ENCODE measurements at places on chromosomes 7 and 10. TPM values are rescaled to one million over a fixed set of nuclear protein-coding genes. Genes with fewer than 3 reads are reported as not detected.

DNA sequence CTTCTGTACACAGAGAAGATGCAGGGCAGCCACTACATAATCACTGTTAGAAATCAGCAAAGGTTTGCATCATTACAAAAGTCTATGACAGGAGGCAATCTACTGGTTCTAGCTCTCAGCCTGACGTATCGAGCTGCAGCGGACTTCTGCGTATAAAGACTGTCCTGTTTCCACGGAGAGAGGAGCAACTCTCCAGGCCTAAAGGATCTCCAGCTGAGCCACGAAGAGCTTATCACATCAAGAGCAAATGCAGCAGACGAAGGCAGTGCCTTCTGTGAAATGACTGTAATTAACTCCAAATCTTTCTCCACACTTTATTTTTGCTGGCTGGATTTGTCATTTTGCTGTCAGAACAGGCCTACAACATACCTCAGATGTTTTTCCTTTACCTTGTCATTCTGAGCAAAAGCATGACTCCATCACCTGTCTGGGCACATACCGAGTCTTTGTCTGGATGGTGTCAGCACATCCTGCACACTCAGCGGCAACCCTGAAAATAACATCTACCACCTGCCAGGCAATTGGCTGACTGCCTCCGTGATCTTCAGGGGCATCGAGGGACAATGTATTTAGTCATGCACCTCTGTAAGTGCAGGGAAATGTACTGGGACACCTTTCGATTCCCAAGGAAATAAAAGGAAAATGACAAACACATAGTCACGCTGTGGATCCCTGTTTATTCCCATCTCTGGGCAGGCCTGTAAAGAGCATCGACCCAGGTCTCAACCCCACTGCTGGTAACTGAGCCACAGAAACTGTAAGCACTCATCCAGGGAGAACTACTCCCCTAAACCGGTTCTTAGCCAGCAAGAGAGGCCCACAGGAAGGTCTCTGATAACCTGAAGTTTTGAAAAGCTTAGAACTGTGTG lies 26.3 kb upstream of the SH3PXD2A start:
- no peak for DNase-seq
- H3K27ac ChIP-seq = no peak overlapping the region
- H3K4me1 ChIP-seq = no peaks in the 10 kb centered on the region
- H3K27me3 ChIP-seq = no peaks in the 10 kb centered on the region
- H3K36me3 ChIP-seq = peaks cover 9% of the 10 kb centered on the region

TSPAN13 gene
- total RNA-seq = 112 TPM

H2BK1 gene
- not detected for total RNA-seq

SPDYE8 gene
- total RNA-seq = 0.22 TPM

DNA sequence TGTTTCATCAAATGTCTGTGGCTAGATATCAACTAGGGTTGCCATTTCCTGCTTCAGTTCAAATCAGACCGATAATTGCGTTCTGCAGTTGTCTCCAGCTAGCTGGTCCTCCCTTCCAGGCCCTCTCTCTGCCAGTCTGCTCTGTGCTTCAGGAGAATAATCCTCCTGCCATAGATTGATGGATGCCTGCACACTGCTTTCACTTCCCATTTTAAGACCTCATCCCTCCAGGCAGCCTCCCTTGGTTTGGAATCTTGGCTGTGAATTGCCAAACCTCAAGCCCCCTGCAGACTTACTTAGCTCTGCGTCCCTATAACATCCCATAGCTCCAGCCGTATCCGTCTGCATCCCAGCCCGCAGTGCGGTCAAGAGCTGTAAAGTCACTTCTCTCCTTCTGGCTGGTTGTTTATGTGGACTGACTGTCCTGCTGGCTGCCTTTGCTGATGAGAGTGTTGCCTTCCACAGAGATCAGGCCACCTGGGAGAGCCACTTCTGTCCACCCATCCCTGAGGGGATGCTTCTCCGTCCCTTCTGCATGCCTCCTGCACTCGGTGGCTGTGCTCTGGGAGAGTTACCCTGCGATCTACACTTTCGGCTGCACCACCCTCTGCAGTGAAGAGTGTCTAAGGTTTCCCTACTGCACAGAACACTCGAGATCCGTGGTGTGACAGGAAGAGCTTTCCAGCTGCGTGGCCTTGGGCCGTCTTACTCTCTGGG lies 22.4 kb upstream of the KLF6 start:
- peaks cover 61% of the 10 kb centered on the region for H3K4me1 ChIP-seq
- H3K27me3 ChIP-seq = no peaks in the 10 kb centered on the region
- no peaks in the 10 kb centered on the region for H3K36me3 ChIP-seq
- H3K4me3 ChIP-seq = no peak overlapping the region
- DNase-seq = no peak

- H3K4me1 ChIP-seq = peaks cover 3% of the 10 kb centered on the region
- no peaks in the 10 kb centered on the region for H3K27me3 ChIP-seq
Measured at GRCh38 chr7:128814499-128814898, 15.7 kb upstream of the FLNC start.

GRCh38 chr7:29564496-29565223 lies 1.0 kb downstream of the PRR15 start:
- H3K27me3 ChIP-seq = peaks cover 9% of the 10 kb centered on the region
- H3K36me3 ChIP-seq = peaks cover 7% of the 10 kb centered on the region
- peaks cover 24% of the 10 kb centered on the region for H3K4me1 ChIP-seq
- H3K27ac ChIP-seq = peak overlapping the region; percentile 95
- DNase-seq = peak; percentile 41
- H3K4me3 ChIP-seq = peak overlapping the region; percentile 98

GJD4 gene
- total RNA-seq = 0.24 TPM

- H3K36me3 ChIP-seq = peaks cover 53% of the 10 kb centered on the region
- H3K27me3 ChIP-seq = no peaks in the 10 kb centered on the region
- H3K27ac ChIP-seq = peak overlapping the region; percentile 14
- no peak for DNase-seq
- H3K4me3 ChIP-seq = no peak overlapping the region
Measured at GRCh38 chr7:135160858-135161653, 9.5 kb downstream of the CYREN start.

GRCh38 chr7:69654381-69654780 lies 56.1 kb downstream of the AUTS2 start:
- DNase-seq = no peak
- H3K36me3 ChIP-seq = no peaks in the 10 kb centered on the region
- peaks cover 42% of the 10 kb centered on the region for H3K4me1 ChIP-seq
- H3K4me3 ChIP-seq = no peak overlapping the region
- no peaks in the 10 kb centered on the region for H3K27me3 ChIP-seq
- H3K27ac ChIP-seq = no peak overlapping the region

SCART1 gene
- total RNA-seq = 1.7 TPM

- H3K27me3 ChIP-seq = no peaks in the 10 kb centered on the region
- no peak for DNase-seq
- H3K4me3 ChIP-seq = no peak overlapping the region
Measured at GRCh38 chr7:148031019-148031418, 559.5 kb upstream of the C7orf33 start.

GRCh38 chr7:327991-328702 lies 38.2 kb downstream of the FOXL3 start:
- H3K27me3 ChIP-seq = peaks cover 8% of the 10 kb centered on the region
- H3K36me3 ChIP-seq = no peaks in the 10 kb centered on the region
- DNase-seq = no peak

CPED1 gene
- total RNA-seq = 1.1 TPM

- no peak overlapping the region for H3K4me3 ChIP-seq
- DNase-seq = no peak
- H3K36me3 ChIP-seq = no peaks in the 10 kb centered on the region
- no peak overlapping the region for H3K27ac ChIP-seq
Measured at GRCh38 chr7:108875139-108875538, 305.5 kb downstream of the DNAJB9 start.

- H3K27ac ChIP-seq = no peak overlapping the region
- no peaks in the 10 kb centered on the region for H3K36me3 ChIP-seq
Measured at GRCh38 chr7:30460246-30460633, 18.3 kb downstream of the NOD1 start.

- peaks cover 1% of the 10 kb centered on the region for H3K36me3 ChIP-seq
- H3K27ac ChIP-seq = no peak overlapping the region
- H3K27me3 ChIP-seq = peaks cover 10% of the 10 kb centered on the region
Measured at GRCh38 chr7:90459888-90460287, 9.6 kb upstream of the PTTG1IP2 start.

- H3K4me1 ChIP-seq = peaks cover 1% of the 10 kb centered on the region
- no peak for DNase-seq
- no peaks in the 10 kb centered on the region for H3K36me3 ChIP-seq
- H3K4me3 ChIP-seq = no peak overlapping the region
Measured at GRCh38 chr7:117350027-117350426, 27.2 kb upstream of the WNT2 start.

DNA sequence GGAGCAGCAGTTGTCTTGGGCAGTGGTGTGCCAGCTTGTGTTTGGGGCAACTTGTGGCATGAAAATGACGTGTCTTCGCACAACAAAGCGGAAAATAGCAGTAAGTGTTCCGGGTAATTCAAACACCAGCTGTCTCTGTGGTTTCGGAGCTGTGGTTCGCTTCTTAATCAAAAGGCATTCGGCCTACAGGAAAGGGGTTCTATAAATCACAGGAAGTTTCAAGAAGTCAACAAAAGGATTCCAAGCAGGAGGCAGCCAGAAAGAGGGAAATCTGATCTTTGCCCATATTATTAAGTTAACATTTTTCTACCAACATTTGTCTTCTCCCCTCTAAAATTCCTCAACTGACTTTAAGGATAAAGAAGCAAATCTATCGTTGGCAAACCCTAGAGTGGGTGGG lies 353.4 kb downstream of the FGFR2 start:
- peaks cover 25% of the 10 kb centered on the region for H3K4me1 ChIP-seq
- H3K36me3 ChIP-seq = no peaks in the 10 kb centered on the region
- DNase-seq = no peak
- H3K4me3 ChIP-seq = no peak overlapping the region
- no peaks in the 10 kb centered on the region for H3K27me3 ChIP-seq

DNA sequence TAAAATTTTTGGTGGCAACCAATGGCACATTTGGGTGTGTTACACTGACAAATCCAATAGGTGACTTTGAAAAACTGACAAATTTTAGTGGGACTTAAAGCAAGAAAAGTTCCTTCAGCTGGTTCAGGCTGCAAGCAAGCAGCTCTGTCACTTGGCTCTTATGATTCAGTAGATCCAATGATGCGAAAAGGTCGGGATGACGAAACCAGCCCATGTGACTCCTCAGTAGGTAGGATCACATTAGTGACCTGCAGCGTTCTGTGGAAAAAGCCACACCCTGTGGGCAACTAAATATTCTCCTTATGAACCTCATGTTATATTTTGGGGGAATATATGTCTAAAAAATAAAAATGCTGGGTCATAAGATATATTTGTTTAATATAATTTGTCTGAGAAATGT lies 13.3 kb upstream of the TSGA13 start:
- peaks cover 3% of the 10 kb centered on the region for H3K27me3 ChIP-seq
- no peak overlapping the region for H3K4me3 ChIP-seq
- no peaks in the 10 kb centered on the region for H3K36me3 ChIP-seq
- H3K27ac ChIP-seq = no peak overlapping the region
- no peak for DNase-seq

DNA sequence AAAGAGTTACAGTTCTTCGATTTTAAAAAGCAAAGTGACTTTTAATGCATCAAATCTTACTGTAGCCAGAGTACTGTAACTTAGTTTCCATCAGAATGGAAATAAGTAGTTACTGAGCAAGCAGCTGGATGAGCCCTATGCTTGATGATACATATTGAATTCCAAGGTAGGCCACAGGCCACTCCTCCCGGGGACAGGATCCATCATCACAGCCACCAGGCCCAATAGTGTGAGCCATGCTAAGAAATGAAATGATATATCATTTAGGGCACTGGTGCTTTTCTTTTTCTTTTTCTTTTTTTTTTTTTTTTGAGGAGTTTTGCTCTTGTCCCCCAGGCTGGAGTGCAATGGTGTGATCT lies 42.9 kb upstream of the TOMM7 start:
- peaks cover 2% of the 10 kb centered on the region for H3K36me3 ChIP-seq
- no peak overlapping the region for H3K27ac ChIP-seq
- H3K4me3 ChIP-seq = no peak overlapping the region
- DNase-seq = no peak

- no peak for DNase-seq
- H3K27me3 ChIP-seq = no peaks in the 10 kb centered on the region
- no peak overlapping the region for H3K27ac ChIP-seq
- no peak overlapping the region for H3K4me3 ChIP-seq
Measured at GRCh38 chr10:30917789-30918188, 113.9 kb downstream of the ZNF438 start.

UPK3B gene
- total RNA-seq = 4.7 TPM

CACNB2 gene
- total RNA-seq = 6.5 TPM

DNA sequence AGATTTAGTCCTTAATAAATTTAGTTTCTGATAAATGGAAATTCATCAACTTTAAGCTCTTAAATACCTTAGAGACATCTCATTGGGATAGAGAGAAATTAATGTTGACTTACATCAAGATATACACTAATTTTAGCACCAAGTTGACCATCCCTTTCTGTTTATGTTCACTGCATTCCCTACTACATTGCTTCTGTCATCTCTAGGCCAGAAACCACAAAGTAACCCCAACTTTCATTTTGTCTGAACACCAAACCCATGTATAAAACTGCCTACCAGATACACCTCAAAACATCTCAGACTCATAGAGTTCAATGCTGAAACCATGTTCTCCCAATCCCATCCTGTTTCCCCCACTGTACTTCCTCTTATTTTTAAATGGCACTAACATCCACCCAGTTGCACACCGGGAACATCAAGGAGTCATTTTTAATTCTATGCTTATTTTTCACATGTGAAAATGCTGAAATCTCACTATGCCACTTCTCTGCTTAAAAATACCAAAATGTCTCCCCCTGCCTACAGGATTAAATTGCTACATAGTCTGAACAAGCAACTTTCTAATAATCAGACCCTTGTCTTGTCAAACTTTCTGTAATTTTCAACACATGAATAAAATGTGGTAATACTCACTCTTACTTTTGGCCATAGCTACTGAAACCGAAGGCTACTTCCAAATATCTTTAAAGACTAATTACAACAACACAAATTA lies 201.6 kb downstream of the SEMA3D start:
- H3K27me3 ChIP-seq = no peaks in the 10 kb centered on the region
- H3K4me3 ChIP-seq = no peak overlapping the region
- no peaks in the 10 kb centered on the region for H3K4me1 ChIP-seq
- H3K36me3 ChIP-seq = no peaks in the 10 kb centered on the region

GRCh38 chr7:107201795-107202450 lies 33.1 kb downstream of the HBP1 start:
- H3K4me3 ChIP-seq = no peak overlapping the region
- H3K27me3 ChIP-seq = no peaks in the 10 kb centered on the region
- no peak overlapping the region for H3K27ac ChIP-seq
- H3K4me1 ChIP-seq = peaks cover 11% of the 10 kb centered on the region

DNA sequence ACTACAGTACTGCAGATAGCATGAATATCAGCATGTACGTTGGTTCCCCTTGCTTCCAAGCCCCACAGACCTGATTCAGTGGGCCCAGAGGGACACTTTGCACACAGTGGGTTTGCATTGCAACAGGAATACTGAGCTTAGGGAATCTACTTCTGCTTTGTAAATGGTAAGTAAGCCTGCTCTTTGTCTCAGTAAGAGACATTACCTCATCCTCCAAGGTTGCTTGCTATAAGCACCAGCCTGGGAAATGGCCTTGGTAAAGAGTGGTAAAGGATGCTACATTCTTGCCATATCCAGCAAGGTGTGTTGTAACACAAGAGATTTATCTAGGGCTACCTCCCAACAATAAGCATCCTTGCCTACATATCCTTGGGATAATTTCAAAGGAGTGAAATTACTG lies 730.5 kb downstream of the INHBA start:
- H3K27me3 ChIP-seq = no peaks in the 10 kb centered on the region
- no peak overlapping the region for H3K4me3 ChIP-seq
- H3K36me3 ChIP-seq = no peaks in the 10 kb centered on the region
- H3K27ac ChIP-seq = no peak overlapping the region
- no peak for DNase-seq
- H3K4me1 ChIP-seq = no peaks in the 10 kb centered on the region

Data from progenitor cell of endocrine pancreas (in vitro differentiated cells).